ENCODE measurements at places on chromosomes 16 and 17.
A peak's percentile ranks its signal among the peaks of the same experiment; 100 is the strongest.

- DNase-seq = peak; percentile 10
These were observed 81.6 kb downstream of the MYH11 start for GRCh38 chr16:15775209-15775608.

- DNase-seq = no peak
These were observed 12.2 kb downstream of the DEXI start for GRCh38 chr16:10929853-10930754.

GRCh38 chr17:2551928-2552327 lies 40.2 kb upstream of the METTL16 start:
- peak; percentile 43 for DNase-seq

DNA sequence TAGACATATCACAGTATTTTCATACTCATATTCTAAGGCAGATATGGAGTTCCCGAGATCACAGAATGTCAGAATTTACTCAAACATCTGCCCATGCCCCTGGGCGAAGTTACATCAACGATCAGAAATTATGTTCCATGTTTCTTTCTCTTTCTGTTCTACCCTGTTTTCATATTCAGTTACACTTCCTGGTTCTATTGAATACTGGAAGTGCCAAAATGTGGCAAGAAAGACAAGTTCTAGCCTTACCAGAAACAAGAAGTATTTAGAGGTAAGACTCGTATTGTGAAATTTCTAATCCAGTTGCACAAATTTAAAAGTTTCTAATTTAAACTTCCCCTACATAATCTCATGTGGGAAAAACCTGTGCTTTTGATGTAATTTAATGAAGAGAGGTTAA lies 36.1 kb downstream of the KCNJ2 start:
- DNase-seq = no peak

DNA sequence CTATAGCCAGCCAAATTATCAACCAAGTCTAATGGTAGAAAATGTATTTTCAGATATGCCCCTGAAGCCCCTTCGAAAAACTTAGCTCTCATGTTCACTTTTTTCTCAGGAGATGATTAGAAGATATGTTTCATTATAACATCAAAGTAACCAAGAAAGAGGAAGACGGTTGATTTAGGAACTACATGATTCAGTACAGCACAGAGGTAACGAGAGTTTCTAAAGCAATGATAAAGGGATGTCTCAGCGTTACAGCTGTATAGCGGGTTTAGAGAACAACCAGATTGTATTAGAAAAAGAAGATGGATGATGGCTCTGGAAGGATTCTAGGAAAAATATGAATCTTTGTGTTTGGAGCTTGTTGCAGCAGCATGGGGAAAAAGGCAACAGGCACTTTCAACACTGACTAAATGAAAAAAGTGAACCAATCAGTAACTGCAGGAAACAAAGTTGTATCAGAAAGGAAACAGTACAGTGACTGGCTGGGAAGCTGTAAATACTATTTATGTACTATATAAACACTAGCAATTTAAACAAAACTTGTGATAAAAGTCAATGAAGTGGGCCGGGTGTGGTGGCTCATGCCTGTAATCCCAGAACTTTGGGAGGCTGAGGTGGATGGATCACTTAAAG lies 21.5 kb downstream of the MBTD1 start:
- no peak for DNase-seq

GRCh38 chr16:59864981-59865666 lies 1131.0 kb upstream of the GOT2 start:
- DNase-seq = no peak

All from retinal pigment epithelial cell (primary cell).